Stimulated activated naive CD4-positive, alpha-beta T cell treated with Interleukin-2 at 50 U/mL for 16 hours (primary cell): ENCODE measurements at places on chromosomes 11 and 22.
A peak's percentile ranks its signal among the peaks of the same experiment; 100 is the strongest.

GRCh38 chr22:35841907-35842518 lies 124.3 kb downstream of the APOL5 start:
- no peak for DNase-seq

GRCh38 chr22:43226377-43227238 lies 39.7 kb upstream of the TTLL12 start:
- DNase-seq = no peak

DNA sequence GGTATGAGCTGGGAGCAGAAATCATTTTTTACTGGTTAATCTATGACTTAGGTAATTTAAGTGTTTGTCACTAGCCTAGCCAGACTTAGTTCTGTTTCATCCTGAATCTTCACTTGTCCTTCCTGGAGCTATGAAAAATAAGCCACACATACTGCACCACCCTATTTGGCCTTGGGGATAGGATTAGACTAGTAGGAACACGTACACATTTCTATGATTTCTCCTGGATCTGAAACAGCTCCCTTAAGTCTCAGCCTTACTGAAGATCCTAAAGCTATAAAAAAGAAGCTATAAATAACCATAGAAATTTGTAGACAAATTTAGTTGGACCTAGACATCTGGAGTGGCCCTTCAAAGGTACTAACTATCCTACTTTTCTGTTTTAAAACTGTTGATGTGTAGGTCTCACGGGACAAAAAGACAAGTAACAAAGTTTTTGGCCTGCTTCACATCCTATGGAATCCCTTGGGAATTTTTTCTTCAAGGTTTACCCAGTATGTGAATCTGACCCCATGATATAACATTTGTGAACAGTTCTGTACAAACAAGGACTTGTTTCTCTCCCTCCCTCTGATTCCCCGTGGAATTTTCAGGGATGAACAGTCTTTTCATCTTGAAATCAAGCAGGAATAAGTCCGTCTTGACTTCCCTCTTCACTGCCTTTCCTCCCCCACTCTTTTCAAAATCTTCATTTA lies 275.0 kb downstream of the FAM76B start:
- DNase-seq = no peak

GRCh38 chr11:76444065-76444383 lies 794 bp upstream of the EMSY start:
- no peak for DNase-seq

- no peak for DNase-seq
Measured at GRCh38 chr22:32800158-32800882, 1.2 kb upstream of the TIMP3 start.

GRCh38 chr11:70595452-70595851 lies 197.1 kb downstream of the CTTN start:
- no peak for DNase-seq

GRCh38 chr11:62805961-62806441 lies 761 bp upstream of the NXF1 start:
- peak; percentile 43 for DNase-seq

- DNase-seq = no peak
Measured at GRCh38 chr11:1171223-1171984, 13.7 kb downstream of the MUC5AC start.

- no peak for DNase-seq
Measured at GRCh38 chr11:19840961-19841360, 128.3 kb downstream of the NAV2 start.

DNA sequence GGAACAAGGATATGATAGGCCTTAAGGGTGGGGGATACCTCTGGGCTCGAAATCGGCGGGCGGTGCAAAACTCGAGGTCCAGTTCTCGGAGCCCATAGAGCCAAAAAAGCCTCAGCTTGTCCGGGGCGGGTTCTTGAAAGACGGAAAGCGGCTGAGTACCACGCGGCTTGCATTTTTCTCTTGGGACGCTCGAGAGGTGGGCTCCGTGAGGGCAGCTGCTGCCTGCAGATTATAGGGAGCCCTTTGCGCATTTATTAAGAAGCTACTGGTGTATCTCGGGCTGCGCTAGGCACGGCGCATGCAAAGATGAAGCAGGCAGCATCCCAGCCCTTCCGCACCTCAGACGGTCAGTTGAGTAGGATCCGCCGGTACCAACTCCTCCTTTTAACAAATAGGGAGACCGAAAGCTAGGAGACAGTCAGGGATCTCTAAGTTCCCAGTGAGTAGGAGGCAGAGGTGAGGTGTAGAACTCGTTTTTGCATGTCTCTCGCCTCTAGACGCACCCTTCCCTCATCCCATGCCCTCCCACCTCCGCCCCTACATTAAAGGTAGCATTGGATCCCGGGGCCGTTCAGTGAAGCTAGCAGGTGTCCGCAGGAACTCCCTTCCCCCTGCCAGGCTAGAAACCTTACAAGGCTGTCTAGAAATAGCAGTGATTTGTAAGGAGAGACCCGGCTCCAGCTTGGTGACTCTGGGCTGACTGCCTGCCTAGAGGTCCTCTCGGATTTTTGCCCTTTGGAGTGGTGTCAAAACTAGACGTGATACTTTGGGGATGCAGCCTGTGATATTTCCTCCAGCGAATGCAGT lies 768 bp downstream of the LDHA start:
- DNase-seq = peak; percentile 36

GRCh38 chr22:46011627-46012181 lies 34.7 kb upstream of the WNT7B start:
- DNase-seq = no peak

GRCh38 chr22:30890686-30891442 lies 77.7 kb downstream of the MORC2 start:
- DNase-seq = no peak

DNA sequence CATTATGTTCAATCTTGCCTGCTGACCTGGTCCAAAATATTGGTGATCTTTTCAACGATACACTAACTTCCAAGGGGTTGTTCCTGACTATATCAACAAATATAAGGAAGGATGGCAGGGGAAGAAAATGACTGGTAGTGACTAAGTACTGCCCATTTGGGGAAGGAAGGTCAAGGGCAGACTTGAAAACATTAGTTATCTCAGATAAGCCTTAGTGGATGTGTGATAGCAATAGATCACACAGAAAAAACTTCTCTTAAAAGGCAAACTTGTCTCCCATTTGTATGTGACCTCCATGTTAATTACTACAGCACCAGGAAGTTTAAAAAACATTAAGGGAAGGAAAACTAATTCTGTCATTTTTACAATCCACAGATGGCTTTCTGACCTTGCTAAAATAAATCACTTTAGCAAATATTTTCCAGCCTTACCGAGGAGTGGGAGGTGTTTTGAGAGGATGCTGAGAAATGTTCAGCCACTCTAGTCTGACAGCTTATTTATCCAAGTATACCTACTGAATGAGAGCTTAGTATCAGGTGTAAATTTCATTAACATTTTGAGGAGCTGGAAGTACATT lies 88.2 kb upstream of the DDI1 start:
- DNase-seq = no peak

GRCh38 chr22:23305321-23305910 lies 125.1 kb downstream of the BCR start:
- no peak for DNase-seq

DNA sequence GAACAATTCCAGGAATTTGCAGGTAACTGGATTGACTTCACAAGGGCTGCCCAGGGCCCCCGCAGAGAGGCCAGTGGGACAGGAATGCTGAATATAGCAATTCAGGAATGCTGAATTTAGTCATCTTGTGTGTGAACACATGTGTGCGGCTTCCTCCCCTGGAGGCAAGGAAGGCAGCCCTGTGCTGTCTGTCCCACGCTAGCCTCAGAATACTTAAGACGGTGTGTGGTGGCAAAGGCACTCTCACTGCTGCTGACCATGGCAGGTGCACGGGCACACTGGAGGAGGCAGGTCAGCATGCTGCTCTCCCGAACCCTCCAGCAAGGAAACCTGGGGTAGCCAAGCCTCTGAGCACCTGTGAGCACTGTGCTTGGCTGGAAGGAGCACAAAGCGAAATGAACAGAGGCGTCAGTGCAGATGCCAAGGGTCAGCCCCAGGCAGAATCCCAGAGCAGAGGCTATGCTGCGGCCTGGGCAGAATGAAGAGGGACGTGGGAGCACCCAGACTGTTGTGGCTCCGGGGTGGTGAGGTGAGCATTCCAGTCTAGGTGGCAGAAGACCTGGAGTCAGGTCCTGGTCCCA lies 2.7 kb downstream of the GNAZ start:
- DNase-seq = no peak

DNA sequence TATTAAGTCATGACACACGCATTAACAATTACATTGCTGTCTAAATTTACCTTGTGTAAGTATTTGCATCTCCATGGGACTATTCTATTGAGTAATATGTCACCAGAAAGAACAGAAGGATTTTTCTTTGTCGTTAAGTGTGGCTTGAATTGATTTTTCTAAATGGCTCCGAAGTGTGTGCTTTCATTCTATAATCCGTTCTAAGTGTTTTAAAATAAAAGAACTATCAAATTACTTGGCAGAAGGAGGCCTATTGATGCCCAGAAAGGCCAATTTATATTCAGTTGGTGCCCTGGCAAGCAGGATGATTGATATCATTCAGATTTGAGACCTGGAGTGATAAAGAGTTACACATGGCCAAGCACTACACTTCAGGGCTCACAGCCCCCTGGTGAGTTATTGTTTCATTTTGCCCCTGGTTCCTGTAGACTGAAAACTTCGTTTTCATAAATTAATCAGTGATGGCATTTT lies 538.9 kb upstream of the ANO5 start:
- DNase-seq = no peak

GRCh38 chr11:97973352-97973857 lies 1047.3 kb upstream of the CNTN5 start:
- DNase-seq = no peak

- no peak for DNase-seq
Measured at GRCh38 chr11:34262531-34263081, 95.2 kb downstream of the ABTB2 start.

- DNase-seq = no peak
Measured at GRCh38 chr22:38432264-38432663, 22.7 kb downstream of the KCNJ4 start.

GRCh38 chr11:102552447-102553194 lies 22.1 kb upstream of the MMP7 start:
- DNase-seq = no peak

DNA sequence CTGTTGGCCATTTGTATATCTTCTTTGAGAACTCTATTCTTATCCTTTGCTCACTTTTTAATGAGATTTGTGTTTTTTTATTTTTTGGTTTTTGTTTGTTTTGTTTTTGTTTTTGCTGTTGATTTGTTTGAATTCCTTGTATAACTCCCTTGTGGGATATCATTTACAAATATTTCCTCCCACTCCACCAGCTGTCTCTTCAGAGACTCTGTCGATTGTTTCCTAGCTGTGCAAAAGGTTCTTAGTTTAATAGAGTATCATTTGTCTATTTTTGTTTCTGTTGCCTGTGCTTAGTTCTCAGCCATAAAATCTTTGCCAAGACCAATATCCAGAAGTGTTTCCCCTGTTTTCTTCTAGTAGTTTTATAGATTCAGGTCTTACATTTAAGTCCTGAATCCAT lies 82.4 kb downstream of the ARHGAP32 start:
- no peak for DNase-seq

DNA sequence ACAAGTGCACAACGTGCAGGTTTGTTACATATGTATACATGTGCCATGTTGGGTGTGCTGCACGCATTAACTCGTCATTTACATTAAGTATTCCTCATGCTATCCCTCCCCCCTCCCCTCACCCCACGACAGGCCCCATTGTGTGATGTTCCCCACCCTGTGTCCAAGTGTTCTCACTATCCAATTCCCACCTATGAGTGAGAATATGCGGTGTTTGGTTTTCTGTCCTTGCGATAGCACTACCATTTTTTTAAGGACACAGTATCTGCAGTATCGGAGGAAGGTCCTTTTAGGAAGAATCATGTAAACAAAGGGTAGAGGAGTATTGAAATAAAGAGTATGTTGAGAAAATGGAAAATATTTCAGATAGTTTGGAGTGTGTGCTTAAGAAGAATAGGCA lies 25.9 kb downstream of the PDE3B start:
- no peak for DNase-seq

DNA sequence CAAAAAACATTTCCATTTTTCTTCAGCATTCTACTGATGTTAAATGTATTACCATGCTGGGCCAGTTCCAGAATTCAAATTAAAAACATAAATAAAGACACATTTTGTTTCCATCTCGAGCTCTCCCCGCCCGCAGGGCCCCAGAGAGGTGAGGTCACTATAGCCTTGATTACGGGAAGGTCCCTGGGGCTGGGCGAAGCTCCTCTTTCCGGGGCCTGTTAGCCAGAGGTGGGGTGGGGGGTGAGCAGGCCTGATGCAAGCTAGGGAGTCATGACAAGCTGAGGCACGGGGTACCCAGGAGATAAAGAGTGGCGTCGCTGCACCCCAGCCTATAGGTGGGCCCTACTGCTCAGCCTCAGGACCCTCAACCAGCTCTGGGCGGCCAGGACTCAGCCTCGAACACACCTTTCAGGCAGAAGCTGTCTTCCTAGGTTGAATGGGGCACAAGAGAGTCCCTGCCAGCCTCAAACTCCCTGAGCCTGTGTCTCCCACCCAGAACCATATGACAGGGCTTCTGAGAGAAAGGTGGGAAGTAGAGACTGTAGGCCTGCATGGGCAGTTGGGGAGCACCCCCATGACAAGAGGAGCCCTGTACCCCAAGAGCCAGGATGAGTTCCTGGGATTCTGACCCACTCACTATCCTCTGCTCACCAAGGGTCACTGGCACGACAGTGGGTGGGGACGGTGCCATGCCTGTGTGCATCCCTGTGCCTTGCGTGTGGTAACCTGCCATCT lies 34.8 kb downstream of the KCNQ1OT1 start:
- no peak for DNase-seq

GRCh38 chr22:24566899-24567511 lies 11.2 kb downstream of the SNRPD3 start:
- DNase-seq = no peak

- no peak for DNase-seq
Measured at GRCh38 chr11:92179017-92179670, 45.5 kb upstream of the FAT3 start.

GRCh38 chr11:57133366-57134038 lies 48.3 kb upstream of the LRRC55 start:
- DNase-seq = no peak

- DNase-seq = no peak
Measured at GRCh38 chr11:102632026-102632425, 6.9 kb upstream of the MMP20 start.

- DNase-seq = no peak
Measured at GRCh38 chr22:49533886-49534285, 293.8 kb downstream of the BRD1 start.

DNA sequence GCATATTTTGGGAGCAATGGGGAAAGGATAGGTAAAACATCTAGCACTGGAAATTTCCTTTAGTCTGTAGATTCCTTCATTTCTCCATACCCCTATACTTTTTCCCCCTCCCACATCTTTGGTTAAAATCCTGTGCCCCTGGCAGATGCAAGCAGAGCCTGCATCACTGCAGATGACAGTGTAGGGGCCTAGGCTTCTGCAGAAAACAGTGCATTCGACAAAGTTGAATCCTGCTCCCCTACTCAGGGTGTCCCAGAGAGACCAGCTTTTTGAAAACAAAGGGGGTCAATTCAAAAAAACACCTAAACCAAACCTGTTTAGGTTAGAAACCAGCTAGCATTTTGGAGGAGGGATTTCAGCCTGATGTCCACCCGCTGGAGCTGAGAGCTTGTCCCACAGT lies 43.8 kb upstream of the BLID start:
- no peak for DNase-seq

- DNase-seq = no peak
Measured at GRCh38 chr11:26028393-26028911, 303.5 kb upstream of the ANO3 start.
